Activated naive CD8-positive, alpha-beta T cell treated with anti-CD3 and anti-CD28 coated beads for 36 hours (primary cell): ENCODE measurements at places on chromosomes 2 and 18. TPM values are rescaled to one million over a fixed set of nuclear protein-coding genes. Genes with fewer than 3 reads are reported as not detected.

Gene EFHD1
- 1.1 TPM for total RNA-seq

Gene LCLAT1
- 31.5 TPM for total RNA-seq

Gene RAB6C
- total RNA-seq: not detected

Gene FBXO15
- total RNA-seq: 3.8 TPM

Gene TBR1
- total RNA-seq: not detected

Gene GMCL1
- 14.2 TPM for total RNA-seq

Gene MRO
- not detected for total RNA-seq

Gene LONRF2
- not detected for total RNA-seq

Gene CNTNAP5
- not detected for total RNA-seq

Gene MPHOSPH10
- 74.2 TPM for total RNA-seq

Gene DYNAP
- total RNA-seq: not detected
